ENCODE measurements at places on chromosomes 5 and 9.

DNA sequence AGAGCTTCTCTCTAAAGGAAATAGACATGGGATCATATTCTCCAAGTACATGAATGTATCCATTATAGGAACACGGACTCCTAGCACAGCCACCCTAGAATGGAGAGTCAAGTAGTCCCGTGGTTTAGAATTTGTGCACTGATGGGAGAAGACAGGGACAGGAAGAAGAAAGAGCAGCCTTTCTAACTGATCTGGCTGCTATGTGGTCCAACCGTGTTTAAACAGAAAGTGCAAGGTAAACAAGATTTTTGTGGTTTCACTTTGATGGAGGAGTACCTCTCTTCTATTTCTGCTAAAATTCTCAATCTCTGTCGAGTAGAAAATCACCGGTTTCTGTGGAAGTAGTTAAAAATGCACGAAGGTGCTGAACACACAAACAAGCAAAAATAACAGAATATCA lies 171.3 kb downstream of the ST8SIA4 start:
- DNase-seq: peak; percentile 13

- no peak for DNase-seq
These were observed 159.4 kb downstream of the RASEF start for GRCh38 chr9:82903503-82903902.

GRCh38 chr5:179150011-179150410 lies 89.8 kb downstream of the ZNF354C start:
- no peak for DNase-seq

- no peak for DNase-seq
These were observed 110.5 kb downstream of the EPB41L4A start for GRCh38 chr5:112308608-112309007.

GRCh38 chr9:76037587-76038225 lies 147.2 kb downstream of the PCSK5 start:
- no peak for DNase-seq

GRCh38 chr9:128920381-128921058 lies at the start of gene PHYHD1:
Gene PHYHD1, plus strand, starts transcription at chr9:128920982. Its CDS starts 1,342 bp downstream, at chr9:128922324.
- DNase-seq: no peak

- DNase-seq: no peak
These were observed 88.4 kb upstream of the SLIT3 start for GRCh38 chr5:169389318-169389717.

GRCh38 chr5:160048131-160048530 lies 39.2 kb downstream of the TTC1 start:
- DNase-seq: no peak

DNA sequence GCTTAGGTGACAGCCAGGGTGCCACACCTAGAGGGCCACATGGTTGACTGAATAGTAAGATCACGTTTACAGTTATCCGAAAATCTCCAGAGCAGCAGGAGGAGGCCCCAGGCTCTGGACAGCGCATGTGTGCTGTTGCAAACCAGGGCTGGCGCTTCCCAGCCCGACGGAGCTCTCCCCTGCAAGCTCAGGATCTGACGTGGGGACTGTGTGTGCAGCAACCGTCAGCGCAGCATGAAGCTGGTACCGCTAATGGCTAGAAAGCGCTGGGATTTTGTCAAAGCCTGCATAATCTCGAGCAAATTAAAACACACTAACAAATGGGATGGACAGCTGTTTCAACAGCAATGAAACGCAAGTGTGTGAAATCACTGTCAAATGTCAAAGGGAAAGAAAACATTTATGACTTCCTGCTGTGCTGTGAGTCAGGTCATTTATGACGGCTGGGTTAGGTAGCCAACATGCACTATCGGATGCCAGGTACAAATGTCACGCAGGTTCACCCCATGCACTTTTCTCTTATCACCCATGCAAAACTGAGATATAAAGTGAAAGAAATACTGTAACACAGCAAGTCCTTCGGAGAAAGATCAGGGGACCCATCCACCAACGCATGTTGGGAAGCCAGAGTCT lies 7.5 kb downstream of the SURF4 start:
- DNase-seq: no peak

DNA sequence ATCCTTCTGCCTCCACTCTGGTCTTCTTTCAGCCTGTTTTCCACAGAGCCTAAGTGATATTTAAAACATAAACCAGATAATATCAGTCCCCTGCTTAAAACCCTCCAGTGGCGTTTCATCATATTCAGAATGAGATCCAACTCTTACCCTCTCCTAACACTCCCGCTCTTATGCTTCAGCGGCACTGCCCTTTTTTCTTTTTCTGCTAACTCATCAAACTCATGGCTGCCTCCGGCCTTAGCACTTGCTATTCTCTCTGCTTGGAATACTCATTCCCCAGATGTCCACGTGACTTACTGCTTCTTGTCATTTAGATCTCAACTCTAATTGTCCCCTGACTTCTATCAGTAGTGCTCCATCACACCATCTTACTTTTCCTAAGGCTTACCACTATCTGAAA lies 73.6 kb downstream of the PIP5K1B start:
- DNase-seq: no peak
